ENCODE measurements at places on chromosomes 5 and 9.

- DNase-seq, result peak; percentile 75
These were observed 3.9 kb downstream of the TEX53 start for GRCh38 chr9:114653556-114654159.

DNA sequence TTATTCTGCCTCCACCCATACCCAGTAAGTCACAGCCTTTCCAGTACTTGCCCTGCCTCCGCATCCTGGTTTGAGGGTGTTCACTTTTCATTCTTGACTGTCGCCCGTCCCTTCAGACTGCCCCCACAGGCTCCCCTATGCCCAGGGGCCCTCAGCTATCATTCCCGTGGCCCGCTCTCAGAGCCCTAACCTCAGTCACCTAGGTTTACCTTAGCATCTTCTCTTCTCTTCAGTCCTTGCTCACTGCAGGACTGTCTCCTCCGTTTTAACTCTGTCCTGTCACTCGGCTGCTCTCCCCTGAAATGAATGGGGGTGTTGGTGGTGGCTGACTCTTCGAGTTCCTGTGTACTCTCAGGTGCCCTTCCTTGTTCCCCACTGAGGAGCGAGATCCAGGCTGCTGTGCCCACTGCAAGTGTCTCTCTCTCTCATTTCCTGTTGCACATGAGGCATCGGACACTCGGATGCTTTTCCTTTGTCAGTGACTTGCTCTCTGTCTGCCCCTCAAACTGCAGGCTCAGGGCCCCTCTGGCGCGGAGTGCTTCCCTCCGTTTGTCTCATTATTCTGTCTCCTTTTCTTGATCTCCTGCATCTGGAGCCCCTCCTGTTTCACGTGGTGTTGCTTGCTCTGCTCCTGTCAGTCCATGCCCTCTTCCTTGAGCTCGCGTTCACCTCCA is 89.8 kb downstream of the CACNA1B start:
- DNase-seq, result no peak

GRCh38 chr9:2679011-2679410 is 38.3 kb upstream of the KCNV2 start:
- DNase-seq, result no peak

- DNase-seq, result no peak
These were observed 687.0 kb downstream of the CETN3 start for GRCh38 chr5:89722538-89722937.

- DNase-seq, result no peak
These were observed 93.1 kb downstream of the NXNL2 start for GRCh38 chr9:88628114-88628513.

- DNase-seq, result no peak
These were observed 64.2 kb upstream of the OLFM1 start for GRCh38 chr9:135023088-135023785.

GRCh38 chr5:102782217-102782872 is 27.2 kb downstream of the PAM start:
- no peak for DNase-seq

- no peak for DNase-seq
These were observed 47.4 kb downstream of the POLK start for GRCh38 chr5:75558981-75559632.

GRCh38 chr5:75672616-75673015 is 44.6 kb downstream of the POC5 start:
- no peak for DNase-seq

DNA sequence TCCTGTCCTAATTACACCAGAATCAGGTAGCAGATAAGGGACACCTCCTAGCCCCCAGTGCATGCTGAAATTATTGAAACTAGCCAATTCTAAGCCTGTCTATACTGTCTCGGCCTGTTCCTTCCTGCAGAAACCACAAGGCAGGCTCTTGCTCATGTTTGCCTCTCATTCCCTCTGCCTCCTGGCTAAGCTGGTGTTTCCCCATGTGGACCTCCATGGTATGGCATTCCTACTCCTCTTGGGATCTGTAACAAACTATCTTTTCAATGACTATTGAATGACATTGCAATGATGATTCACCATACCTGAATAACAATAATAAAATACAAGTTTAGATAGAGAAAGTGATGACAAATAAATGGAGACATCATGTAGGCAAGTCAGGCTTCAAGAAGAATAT is 35.6 kb upstream of the ADAMTS16 start:
- no peak for DNase-seq

- DNase-seq, result no peak
These were observed 207.1 kb downstream of the DCP2 start for GRCh38 chr5:113183694-113184093.

DNA sequence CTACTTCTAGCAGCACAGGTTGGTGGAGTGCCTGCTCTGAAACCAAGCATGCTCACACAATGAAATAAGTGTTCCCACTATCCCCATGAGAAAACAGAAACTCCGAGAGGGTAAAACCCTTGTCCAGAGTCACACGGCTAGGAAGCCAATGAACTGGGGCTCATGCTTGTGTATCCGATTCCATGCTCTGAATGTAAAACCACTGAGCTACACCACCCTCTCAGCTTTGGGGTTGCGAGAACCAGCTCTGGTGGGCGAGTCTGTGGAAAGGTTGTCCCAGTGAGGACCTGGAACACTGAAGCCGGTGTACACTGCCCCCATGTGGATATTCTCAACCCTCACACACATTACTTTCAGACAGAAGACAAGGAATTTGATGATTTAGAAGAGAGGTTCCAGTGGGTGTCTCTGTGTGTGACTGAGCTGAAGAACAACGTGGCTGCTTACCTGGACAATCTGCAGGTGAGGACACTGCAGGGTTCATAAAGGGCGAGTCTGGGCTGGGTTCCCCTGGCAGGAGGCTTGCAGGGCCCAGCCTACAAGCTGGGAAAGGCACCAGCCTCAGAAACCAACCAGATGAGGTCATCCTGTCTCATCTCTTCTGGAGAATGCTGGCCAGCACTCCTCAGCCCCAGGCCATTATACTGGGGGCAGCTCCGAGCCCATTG is 37.4 kb downstream of the ARHGEF37 start:
- DNase-seq, result no peak

DNA sequence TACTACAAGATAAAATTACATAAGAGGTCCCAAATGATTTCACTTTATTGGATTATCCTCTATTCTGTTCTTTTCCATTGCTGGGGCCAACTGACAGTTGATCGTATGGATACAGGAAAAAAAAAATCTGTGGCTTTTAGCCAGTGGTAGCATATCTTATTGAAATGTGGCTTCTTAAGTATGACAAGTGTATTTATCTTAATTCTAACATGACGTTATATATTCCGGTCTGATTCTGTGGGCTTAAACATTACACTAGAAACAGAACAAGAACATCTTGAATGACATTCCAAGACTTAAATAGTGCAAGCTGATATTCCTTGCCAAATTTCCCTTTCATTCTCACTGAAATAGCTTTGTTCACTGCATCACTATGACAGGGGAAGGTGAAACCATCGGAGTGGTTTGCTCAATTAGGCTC is 117.9 kb downstream of the INSYN2B start:
- no peak for DNase-seq

DNA sequence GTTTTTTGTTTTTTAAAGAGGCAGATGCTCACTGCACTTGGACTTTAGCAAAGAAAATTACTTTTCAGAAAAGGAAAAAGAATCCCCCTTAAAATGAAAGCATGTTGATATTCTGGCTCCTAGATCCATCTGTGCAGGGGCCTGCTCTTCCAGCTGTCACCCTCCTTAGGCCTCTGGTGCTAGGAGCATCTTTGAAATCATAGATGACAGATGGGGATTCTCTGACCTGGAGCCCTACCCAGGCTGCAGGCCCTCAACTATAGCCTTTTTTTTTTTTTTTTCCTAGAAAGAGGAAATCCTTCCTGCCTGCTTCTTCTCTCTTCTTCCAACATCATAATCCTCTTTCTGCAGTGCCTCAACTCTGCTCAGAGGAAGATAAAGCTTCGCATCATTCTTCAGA is 16.3 kb upstream of the DCP2 start:
- no peak for DNase-seq

- no peak for DNase-seq
These were observed 30.5 kb upstream of the CREBRF start for GRCh38 chr5:173025651-173026050.

DNA sequence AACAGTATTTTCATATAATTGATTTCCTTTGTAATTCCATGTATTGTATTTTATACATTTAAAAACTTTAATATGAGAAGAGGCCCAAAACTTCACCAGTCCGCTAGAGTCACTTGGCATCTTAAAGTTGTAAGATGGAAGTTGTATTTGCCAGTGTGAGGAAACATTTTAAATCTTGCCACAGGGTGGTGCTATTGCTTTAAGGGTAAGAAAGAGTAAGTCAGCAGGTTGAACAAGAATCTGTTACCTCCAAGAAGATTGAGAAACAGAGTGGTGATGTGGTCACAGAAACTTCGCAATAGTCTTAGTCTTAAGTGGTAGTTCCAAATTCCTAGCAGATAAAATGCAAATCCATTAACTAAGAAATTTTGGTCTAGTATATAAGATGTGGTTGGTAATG is 39.8 kb upstream of the RANBP6 start:
- DNase-seq, result peak; percentile 21

DNA sequence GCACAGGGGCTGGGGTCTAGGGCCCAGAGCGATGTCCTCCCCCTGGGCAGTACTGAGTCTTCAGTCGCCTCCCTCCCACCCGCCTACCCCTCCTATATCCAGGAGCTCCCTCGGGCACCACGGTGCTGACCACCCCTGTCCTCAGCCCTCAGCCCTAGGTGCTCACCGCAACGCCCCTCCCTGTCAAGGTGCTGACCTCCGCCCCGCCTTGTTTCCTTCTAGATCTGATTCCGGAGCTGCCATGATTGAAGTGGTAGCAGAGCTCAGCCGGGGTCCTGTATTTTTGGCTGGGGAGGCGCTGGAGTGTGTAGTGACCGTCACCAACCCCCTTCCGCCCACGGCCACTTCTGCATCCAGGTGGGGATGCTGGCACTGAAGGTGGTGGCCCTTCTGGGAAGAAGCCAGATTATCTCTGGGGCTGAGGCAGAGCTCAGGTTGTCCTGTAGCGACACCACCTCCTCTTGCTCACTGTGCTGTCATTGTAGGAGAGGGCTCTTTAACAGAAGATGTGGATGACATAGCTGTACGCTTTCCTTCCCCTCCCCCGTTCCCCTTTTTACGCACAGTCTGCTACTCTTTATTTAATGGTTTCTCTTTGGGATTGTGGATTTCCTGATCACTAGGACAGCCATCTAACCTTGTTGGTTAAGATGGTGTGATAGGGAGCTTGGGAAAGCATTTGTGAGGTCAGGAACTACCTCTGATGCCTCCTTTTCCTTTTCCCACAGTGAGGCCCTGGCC is 598 bp downstream of the RGP1 start:
- DNase-seq, result no peak

DNA sequence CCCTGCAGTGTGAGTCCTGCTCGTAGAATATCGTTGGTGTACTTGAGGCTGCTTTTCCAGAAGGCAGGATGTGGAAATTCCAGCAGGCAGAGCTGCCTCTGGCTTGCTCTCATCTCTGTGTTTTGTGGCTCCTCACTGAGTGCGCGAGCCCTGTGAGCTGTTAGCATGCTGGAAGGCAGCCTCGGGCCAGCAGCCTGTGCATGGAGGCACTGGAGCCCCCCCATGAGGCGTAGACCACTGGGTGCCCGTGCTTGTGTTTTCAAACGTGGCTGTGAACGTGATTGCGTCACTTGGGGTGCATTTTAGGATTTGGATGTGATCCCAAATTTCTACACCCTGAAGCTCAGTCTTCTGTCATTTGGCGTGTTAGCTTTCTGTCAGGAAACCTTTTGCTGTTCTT is 3.2 kb downstream of the WDR5 start:
- DNase-seq, result no peak

GRCh38 chr9:92295827-92296258 is 2.3 kb upstream of the IARS1 start:
- DNase-seq, result no peak

DNA sequence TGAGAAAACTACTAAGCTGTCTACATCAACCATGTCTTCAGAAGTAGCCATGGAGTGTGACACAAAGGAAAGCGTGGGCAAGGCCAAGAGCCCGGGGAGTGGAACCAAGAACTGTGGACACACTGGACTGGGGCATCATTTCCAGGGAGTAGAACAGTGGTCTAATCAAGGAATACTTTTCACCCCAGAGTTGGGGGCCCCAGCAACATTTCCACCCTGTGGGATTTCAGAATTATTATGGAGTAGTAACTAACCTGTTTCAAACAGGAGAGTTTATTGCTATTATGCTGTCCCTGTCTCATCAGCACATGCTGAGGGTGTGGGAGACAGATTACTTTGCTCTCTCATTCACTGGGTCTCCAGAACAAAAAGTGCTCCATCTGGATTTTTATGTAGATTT is 58.0 kb upstream of the FSTL4 start:
- no peak for DNase-seq

- no peak for DNase-seq
These were observed 37.6 kb downstream of the ELL2 start for GRCh38 chr5:95923918-95924544.

DNA sequence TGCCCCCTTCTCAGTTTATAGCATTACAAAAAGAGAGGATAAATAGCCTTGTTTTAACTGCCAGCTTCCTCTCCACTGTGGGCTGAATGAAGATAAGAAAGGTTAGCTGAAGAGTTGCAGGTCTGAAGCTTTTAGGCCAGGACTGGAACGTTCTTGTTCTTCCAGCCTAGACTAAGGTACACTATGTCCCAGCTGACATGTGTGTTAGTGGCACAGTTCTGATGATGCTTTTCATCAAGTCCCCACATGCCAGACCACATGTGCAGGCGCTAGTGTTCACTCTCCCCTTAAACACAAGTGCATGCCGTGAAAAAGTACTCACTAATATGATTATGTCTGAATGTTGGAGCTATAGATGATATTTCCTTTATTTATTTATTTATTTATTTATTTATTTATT is 40.7 kb downstream of the STXBP1 start:
- no peak for DNase-seq

- no peak for DNase-seq
These were observed 10.4 kb upstream of the AFAP1L1 start for GRCh38 chr5:149261246-149261645.

DNA sequence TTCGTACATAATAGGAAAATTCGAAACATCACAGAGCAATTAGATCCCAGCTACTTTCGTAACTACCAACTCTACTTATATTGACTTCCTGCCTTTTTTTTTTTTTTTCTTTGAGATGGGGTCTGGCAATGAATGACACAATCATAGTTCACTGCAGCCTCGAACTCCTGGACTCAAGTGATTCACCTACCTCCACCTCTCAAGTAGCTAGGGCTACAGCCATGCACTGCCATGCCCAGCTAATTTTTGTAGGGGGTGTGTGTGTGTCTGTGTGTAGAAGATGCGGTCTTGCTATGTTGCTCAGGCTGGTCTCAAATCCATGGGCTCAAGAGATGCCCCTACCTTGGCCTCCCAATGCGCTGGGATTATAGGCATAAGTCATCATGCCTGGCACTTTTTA is 5.8 kb upstream of the PAIP2 start:
- DNase-seq, result no peak

DNA sequence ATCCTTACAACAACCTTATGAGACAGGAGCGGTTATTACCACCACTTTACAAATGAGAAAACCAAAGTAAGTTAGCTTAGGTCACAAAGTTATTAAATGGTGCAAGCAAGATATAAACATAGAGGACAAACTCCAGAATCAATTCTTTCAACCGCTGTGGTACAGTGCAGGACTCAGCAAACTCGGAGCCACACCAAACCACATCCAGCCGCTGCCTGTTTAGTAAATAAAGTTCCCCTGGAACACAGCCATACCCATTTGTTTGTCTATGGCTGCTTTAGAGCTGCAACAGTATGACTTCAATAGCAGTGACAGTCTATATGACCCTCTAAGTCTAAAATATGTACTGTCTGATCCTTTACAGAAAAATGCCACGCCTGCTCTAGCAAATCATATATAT is 1567.2 kb upstream of the WWC1 start:
- no peak for DNase-seq

Data from stimulated activated CD8-positive, alpha-beta memory T cell treated with anti-CD3 and anti-CD28 coated beads, Interleukin-12 subunit alpha, Interleukin-12 subunit beta, amount 100 ng/mL, for 1 hour (primary cell).